ENCODE measurements at places on chromosomes 4 and X.

DNA sequence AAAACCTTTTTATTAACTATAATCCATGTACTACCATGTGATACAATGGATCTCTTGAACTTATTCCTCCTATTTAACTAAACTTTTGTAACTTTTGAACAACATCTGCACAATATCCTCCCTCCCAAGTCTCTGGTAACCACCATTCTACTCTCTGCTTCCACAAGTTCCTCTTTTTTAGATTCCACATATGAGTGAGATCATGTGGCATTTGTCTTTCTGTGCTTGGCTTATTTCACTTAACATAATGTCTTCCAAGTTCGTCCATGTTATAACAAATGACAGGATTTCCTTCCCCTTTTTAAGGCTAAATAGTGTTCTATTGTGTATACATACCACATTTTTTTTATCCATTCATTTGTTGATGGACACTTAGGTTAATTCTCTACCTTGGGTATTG is 28.1 kb downstream of the DCAF8L1 start:
- DNase-seq = no peak

DNA sequence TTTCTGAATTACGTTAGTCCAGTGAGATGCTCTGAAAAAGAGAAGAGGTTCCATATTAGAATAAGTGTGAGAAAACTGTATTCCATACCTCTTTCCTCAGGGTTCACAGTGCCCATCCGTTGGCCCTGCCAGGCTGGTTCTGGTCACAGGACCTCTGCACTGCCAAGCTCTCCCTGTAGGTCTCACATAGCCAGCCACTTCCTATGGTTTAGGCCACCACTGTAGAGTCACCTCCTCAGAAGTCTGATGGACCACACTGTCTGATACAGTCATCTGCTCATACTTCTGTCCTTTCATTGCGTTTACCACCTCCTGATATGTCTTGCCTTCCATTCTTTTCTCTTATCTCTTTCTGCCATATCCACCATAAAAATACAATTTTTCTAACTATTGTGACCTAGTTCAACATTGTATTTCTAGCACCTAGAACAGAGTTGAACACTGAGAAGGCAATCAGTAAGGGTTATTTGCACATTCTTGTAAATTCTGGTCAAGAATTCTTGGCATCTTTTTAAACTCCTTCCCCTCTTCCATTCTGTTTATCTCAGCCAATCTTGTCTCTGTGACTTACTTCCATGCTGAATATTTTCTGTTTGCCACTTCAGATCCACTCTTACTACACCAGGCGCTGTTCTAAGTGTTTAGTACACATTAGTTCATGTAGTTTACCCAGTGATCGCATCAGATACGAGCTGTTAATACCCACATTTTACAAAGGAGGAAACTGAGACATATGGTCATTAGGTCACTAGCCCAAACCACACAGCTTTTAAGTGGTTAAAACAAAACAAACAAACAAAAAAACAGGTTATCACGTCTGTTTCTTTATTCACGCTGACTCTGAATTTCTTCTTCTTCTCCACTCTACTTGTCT is 125.6 kb downstream of the CBR4 start:
- DNase-seq = no peak

DNA sequence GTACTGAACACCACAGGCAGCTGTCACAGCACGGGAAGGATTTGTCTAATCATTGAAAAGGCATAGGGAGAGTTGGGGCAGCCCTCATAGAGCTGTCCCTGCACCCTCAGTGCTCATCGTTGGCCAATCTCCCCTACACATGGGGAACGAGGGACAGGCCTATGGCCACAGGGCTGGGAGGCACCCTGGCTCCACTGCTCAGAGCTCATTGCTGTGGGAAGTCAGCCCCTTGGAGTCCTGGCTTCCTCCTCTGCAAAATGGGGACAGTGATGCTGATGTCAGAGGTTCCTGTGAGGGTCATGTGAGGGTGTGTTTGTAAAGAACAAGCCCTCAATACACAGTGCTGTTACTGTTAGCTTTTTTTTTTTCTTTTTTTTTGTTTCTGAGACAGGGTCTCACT is 19.3 kb upstream of the HTRA3 start:
- no peak for DNase-seq

DNA sequence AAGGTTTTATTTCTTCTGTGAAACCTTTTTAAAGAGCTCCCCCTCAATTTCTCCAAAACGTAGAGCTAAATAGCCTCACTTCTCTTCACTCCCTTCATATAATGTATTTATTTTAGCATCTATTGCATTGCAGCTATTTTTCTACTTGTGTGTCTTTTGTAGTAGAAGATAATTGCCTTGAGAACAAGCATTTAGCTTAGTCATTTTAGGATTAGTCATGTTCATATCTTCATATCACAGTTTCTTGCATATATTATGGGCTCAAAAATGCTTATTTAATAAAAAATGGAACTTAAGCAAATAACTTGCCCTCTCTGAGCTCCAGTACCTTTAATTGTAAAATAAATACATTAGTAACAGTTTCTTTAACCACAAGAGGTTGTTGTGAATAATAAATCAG is 72.1 kb upstream of the SPANXC start:
- DNase-seq = no peak

DNA sequence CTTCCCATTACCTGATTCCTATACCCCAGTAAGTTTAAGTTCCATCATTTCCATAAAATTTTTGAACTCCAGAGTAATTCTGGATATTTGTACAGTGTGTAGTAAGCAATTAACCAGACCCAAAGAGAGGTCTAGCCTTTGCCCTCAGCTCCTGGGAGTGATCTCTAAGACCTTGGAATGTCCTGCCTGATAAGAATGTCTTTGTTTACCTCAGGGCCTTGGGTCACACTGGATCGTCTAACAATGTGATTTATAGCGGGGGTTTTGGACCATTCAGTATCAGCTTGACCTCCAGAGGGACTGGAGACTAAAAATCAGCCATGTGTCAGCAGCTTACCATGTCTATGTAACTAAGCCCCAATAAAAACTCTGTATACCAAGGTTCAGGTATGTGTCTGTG is 330.9 kb upstream of the PPP1R2C start:
- DNase-seq = no peak

DNA sequence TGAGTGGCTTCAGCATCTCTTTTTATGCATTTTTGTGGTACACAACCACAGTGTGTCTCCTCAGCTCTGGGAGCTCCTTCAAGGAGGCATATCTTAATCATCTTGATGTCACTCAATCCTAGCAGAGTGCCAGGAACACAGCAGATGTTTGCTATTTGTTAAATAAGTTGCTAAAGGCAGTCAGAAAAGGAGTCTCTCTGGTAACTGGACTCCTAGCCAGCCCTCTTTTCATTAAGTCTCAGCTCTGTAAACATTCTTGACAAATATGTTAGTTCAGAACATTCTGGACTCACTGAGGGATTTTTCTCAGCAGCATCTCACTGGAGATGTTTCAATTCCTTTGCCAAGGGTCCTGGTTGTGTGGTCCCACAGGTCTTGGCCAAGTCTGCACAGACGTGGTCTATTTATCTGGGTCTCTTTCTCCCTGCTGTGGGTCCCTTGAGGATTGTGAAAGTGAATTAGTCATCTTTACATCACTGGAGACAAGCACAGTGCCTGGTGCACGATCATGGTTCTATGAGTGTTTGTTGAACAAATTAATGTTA is 20.3 kb upstream of the FAM9C start:
- DNase-seq = no peak

DNA sequence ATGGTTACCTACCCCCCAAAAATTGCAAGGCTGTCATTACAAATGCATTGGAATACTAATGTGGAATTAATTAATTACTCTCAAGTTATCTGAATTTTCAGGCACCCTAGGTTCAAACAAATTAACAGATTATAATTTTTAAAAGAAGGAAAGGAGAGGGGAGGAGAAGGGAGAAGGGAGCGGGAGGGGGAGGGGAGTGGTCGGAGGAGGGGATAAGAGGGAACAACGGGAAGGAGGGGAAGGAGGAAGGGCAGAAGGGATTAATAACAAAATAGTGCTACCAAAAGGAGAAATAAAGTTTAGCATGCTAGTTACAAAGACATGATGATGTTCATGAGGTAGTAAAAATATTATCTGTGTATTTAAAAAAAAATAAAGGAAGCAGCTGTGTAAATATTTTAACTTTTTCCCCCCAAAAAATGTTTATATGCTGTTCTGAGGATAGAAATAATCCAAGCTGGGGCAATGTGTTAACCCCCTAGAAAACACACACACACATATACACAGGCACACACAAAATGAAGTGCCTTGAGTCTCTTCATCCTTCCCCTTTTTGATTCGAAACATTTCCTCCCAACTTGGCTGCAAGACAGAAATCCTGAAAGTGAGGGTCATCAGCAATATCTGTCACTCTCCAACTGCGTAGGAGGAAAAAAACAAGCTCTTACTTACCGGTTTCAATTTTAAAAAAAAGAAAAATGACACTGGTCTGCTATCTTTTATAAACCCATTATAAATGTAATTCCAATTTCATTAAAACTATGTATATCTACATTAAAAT is 58.8 kb downstream of the PPP3CA start:
- DNase-seq = no peak

Measured in activated CD4-positive, alpha-beta memory T cell treated with anti-CD3 and anti-CD28 coated beads, Interleukin-2, amount 10 ng/mL, durations not matched to agents 7 days and 5 days (primary cell).